GM23248 (cell line): ENCODE measurements at places on chromosomes 6 and 20. TPM values are rescaled to one million over a fixed set of nuclear protein-coding genes. Genes with fewer than 3 reads are reported as not detected.

Gene APCDD1L
- 19.5 and 25.6 TPM in 2 replicates for total RNA-seq

DNA sequence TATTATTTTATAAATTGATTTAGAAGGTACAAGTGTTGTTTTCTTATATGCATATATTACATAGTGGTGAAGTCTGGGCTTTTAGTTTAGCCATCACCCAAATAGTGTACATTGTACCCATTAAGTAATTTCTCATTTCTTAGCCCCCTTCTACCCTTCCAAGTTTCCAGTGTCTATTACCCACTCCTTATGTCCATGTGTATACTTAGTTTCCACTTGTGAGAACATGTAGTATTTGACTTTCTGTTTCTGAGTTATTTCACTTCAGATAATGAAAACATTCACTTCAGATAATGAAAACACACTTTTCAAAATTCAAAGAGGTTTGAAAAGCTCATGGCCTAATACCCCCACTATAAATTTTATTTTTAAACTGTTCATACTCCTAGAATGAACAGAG, 14.5 kb downstream of the DEFB125 start:
- DNase-seq, result no peak
- no peak overlapping the region for H3K4me3 ChIP-seq
- no peaks in the 10 kb centered on the region for H3K4me1 ChIP-seq
- no peak overlapping the region for H3K27ac ChIP-seq
- no peaks in the 10 kb centered on the region for H3K36me3 ChIP-seq

Gene OR12D3
- not detected in 2 replicates for total RNA-seq

GRCh38 chr6:91442342-91442741, 855.5 kb upstream of the MAP3K7 start:
- no peaks in the 10 kb centered on the region for H3K4me1 ChIP-seq
- no peak for DNase-seq
- H3K4me3 ChIP-seq, result no peak overlapping the region

GRCh38 chr6:90621581-90621980, 34.7 kb upstream of the MAP3K7 start:
- H3K36me3 ChIP-seq, result no peaks in the 10 kb centered on the region
- H3K4me3 ChIP-seq, result no peak overlapping the region
- DNase-seq, result no peak
- H3K27ac ChIP-seq, result no peak overlapping the region

- H3K36me3 ChIP-seq, result no peaks in the 10 kb centered on the region
- H3K27ac ChIP-seq, result peak overlapping the region; percentile 66
- H3K4me1 ChIP-seq, result peaks cover 8% of the 10 kb centered on the region; the same call in 1 of the 2 replicates
- no peaks in the 10 kb centered on the region for H3K27me3 ChIP-seq
- H3K4me3 ChIP-seq, result peak overlapping the region; percentile 66
- no peak for DNase-seq
These were observed 82.0 kb downstream of the OR2B2 start for GRCh38 chr6:27830212-27830599.

DNA sequence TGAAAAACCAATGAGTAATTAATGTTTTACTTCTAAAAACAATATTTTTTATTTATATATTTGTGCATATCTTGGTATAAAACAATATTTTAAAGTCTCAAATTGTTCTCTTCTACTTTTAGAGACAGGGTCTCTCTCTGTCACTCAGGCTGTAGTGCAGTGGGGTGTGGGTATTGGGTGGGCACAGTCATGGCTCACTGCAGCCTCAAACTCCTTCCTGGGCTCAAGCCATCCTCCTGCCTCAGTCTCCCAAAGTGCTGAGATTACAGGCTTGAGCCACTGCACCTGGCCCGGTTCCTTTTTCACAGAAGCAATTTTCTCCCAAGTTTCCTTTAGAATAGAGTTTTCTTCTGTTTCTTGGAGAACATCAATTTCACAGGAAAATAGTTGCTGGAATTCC, 102.8 kb downstream of the TMEM242 start:
- peaks cover 18% of the 10 kb centered on the region for H3K4me1 ChIP-seq
- H3K27ac ChIP-seq, result no peak overlapping the region
- H3K36me3 ChIP-seq, result no peaks in the 10 kb centered on the region
- H3K4me3 ChIP-seq, result peak overlapping the region; percentile 80
- DNase-seq, result no peak

DNA sequence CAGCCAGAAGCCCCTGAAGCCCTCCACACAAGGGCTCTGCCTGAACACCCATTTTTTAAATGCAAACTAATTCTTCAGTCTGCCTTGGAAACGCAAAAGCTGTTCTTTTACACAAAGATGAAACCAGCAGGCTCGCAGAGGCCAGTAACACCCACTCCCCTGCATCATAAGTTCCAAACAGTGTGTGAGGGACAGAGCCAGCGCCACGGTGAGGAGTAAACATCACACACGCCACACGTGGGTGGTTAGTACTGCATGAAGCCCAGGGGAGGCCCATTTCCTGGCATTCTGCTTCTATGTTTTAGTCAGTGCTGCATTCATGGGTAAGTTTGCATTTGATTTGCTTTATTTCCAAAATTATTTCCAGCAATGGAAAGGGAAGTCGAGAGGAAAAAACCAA, 217.7 kb upstream of the RIN2 start:
- H3K27ac ChIP-seq, result no peak overlapping the region
- no peaks in the 10 kb centered on the region for H3K27me3 ChIP-seq
- DNase-seq, result peak; percentile 21
- H3K36me3 ChIP-seq, result no peaks in the 10 kb centered on the region
- H3K4me3 ChIP-seq, result no peak overlapping the region

Gene PSORS1C1
- total RNA-seq, result 0.22 and 0.25 TPM in 2 replicates

DNA sequence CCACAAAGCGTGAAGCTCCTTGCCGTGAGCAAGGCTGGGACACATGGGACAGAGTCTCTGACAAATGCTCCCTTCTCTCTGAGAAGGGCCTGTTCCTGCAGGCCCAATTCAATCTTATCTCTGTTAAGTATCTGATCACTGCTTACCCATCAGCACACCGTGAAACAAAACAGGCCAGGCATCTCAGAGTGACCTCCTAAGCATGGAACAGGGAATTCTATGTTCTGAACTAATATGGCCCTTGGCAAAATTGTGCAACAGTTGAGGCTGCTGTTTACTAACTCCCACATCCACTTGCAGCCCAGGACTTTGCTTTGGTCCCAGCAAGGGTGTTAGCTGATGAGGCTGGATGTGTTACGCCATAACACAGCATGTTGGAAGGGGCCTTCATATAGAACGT, 79.2 kb downstream of the GCLC start:
- H3K27me3 ChIP-seq, result no peaks in the 10 kb centered on the region
- no peaks in the 10 kb centered on the region for H3K36me3 ChIP-seq
- no peak overlapping the region for H3K4me3 ChIP-seq
- peak; percentile 49 for DNase-seq
- H3K27ac ChIP-seq, result peak overlapping the region; percentile 42; the same call in 1 of the 2 replicates
- H3K4me1 ChIP-seq, result peaks cover 25% of the 10 kb centered on the region

Gene TXNDC5
- total RNA-seq, result 471 and 498 TPM in 2 replicates

Gene RIPOR3
- 0.76 TPM in 1 of 2 replicates, not detected in the other for total RNA-seq

DNA sequence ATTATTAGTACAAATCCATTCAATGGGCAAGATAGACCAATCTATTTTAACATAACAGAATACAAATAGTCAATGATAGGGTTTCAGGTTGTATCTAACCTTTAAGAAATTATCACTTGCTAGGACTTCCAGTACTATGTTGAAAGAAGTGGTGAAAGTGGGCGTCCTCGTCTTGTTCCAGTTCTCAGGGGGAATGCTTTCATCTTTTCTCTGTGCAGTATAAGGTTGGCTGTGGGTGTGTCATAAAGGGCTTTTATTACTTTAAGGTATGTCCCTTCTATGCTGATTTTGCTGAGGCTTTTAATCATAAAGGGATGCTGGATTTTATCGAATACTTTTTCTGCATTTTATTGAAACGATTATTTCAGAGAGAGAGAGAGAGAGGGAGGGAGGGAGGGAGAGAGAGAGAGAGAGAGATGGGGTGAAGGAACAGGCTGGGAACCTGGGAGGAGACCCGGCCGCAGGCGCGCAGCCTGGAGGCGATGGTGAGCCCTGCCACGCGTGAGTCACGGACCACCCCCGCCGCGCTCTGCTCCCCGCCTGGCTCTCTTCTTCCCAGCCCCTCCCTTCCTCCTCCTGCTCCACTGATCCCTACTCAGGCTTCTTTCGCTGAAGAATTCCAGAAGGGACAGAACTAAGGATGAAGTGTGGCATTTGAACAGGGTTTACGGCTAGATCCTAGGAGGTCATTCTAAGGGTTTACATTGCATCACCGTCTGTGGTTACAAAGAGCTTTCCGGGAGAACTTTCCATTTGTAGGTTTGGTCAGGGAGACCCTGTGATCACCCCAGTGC, 45.5 kb upstream of the HLA-E start:
- no peaks in the 10 kb centered on the region; the same call in 1 of the 2 replicates for H3K4me1 ChIP-seq
- no peak overlapping the region for H3K27ac ChIP-seq
- no peak overlapping the region for H3K4me3 ChIP-seq

DNA sequence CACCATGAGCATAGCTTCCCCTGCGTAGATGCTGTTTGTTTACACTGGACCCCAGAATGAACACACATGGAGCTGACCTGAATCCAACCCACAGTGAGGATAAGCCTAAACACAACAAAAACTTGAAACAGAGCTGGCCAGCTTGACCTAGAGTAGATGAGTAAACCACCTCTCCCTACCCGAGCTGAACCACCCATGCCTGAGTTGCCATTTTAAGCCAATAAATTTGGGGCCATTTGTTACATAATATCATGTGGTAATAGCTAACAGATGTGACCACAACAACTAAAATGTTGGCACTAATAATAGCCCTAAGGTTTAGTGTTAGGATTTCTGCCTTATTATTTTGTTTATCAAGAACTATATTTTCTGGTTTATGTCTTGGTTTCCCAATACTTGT, 103.2 kb upstream of the GRIK2 start:
- no peaks in the 10 kb centered on the region for H3K27me3 ChIP-seq
- H3K27ac ChIP-seq, result no peak overlapping the region

DNA sequence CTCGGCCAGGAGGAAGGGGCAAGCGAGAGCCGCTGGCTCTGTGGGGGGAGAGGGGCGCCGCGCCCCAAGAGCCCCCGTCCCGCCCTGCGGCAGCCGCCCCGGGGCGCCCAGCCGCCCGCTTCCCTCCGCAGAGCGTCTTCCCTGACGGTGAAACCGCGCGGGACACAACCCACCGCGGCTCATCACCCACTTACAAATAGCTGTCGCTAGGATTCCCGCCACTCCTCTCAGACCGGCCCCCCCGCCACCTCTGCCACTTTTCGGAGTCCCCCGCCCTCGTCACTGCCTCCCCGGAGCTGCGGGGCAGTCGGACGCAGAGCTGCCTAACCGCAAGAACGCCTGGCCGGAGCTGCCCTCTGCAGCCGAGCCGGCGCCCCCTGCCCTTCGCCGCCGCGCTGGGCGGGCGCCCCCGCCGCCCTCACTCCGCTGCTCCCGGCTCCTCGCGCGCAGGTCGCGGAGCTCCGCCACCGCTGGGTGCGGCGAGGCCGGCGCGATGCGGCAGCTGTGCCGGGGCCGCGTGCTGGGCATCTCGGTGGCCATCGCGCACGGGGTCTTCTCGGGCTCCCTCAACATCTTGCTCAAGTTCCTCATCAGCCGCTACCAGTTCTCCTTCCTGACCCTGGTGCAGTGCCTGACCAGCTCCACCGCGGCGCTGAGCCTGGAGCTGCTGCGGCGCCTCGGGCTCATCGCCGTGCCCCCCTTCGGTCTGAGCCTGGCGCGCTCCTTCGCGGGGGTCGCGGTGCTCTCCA, at the start of gene SLC35D3:
Gene SLC35D3, plus strand, starts transcription at position 366 of the 749 bp plus-strand sequence. Its CDS starts 128 bp downstream, at position 494.
- H3K4me1 ChIP-seq, result no peaks in the 10 kb centered on the region
- H3K27ac ChIP-seq, result no peak within 1 kb of the TSS
- DNase-seq, result peak; percentile 46
- H3K4me3 ChIP-seq, result peak within 1 kb of the TSS; percentile 57

Gene WFDC13
- not detected in 2 replicates for total RNA-seq

DNA sequence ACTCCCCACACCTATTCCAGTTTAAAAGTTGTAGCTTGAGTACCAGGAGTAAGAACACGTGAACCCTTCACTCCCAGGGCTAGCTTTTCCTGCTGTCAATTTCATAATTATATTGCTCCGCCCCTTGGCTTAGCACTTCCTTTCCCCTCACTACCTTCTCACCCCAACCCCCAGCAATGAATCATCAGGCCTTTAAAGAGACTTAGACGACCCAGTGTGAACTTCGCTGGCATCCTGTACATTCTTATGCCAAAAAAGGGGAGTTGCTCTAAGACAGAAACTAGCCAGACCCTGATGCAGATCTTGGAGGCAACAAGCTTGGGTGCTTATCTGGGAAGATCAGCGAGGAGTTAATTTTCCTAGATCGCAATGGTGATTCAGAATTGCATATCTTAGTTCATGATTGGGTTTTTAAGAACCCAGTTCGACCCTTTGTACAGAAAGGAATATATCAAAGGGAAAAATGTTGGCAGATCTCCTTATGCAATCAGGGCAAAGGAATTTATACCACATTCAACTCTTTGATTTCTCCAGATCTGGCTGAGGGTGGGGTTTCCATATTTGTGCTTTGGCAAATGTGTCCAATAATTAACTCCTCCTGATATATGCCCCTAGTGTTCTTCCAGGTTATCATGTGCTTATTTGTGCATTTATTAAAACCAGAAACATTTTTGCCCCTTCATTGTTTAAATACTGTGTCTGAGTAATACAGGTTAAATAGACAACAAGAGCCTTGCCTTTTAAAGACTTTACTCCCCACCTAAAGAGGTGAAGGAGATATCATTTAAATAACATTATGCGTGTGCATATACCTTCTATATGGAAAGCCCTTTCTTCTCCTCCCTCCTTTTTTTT, 8.1 kb upstream of the ATXN1 start:
- peak overlapping the region; percentile 45 for H3K4me3 ChIP-seq
- H3K27ac ChIP-seq, result peak overlapping the region; percentile 91
- DNase-seq, result peak; percentile 92
- H3K27me3 ChIP-seq, result no peaks in the 10 kb centered on the region
- no peaks in the 10 kb centered on the region for H3K36me3 ChIP-seq
- H3K4me1 ChIP-seq, result peaks cover 62% of the 10 kb centered on the region

- no peak overlapping the region for H3K4me3 ChIP-seq
- H3K27me3 ChIP-seq, result no peaks in the 10 kb centered on the region
- H3K27ac ChIP-seq, result no peak overlapping the region
- H3K36me3 ChIP-seq, result no peaks in the 10 kb centered on the region
- no peaks in the 10 kb centered on the region for H3K4me1 ChIP-seq
These were observed 67.8 kb downstream of the LY86 start for GRCh38 chr6:6656287-6656686.

DNA sequence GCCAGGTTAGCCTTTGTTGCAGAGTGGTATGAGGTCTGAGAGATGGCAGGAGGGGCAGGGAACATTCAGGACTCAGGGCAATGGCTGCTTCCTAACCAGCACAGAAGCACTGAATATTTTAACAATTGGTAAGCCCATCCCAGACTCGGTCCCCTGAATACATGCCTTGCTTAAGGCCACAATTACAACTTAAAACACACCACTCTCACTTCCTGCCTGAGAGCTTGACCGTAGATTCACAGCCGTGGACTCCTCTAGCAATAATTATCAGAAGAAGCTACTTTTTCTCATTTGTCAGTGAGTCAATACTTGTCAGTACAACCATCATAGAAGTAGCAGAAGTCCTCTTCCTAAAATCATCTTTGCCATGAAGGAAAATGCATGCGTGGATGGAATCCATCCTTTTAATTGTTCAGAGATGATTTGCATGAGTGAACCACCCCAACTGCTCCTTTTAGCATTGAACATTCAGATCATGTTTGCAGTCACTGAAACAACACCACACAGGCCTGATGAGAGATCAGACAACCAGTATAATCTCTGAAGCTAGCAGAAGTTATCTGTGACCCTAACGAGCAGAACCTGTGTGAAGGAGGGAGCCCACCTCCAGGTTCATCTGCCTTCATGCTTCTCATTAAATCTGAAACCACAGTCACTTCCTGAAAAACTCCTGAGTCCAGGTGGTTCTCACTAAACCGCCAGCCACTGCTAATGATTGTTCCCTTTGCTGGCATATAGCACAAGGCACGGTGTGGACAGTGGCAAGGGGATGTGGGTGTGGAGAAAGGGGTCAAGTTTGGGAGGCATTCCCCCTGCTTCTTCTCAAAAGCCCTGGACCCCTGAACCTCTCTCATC, 333.9 kb upstream of the CNR1 start:
- H3K27ac ChIP-seq, result no peak overlapping the region
- DNase-seq, result no peak
- no peaks in the 10 kb centered on the region for H3K27me3 ChIP-seq
- no peaks in the 10 kb centered on the region for H3K4me1 ChIP-seq
- H3K36me3 ChIP-seq, result no peaks in the 10 kb centered on the region
